ENCODE measurements at places on chromosomes 3 and 15.

- no peak for DNase-seq
Observed at GRCh38 chr15:58585693-58586443, 154.1 kb downstream of the LIPC start.

GRCh38 chr3:189988322-189988721 is 132.4 kb downstream of the P3H2 start:
- no peak for DNase-seq

GRCh38 chr15:78129751-78130287 is 1.4 kb downstream of the CIB2 start:
- no peak for DNase-seq

- no peak for DNase-seq
Observed at GRCh38 chr3:194177141-194177540, 41.2 kb downstream of the HES1 start.

GRCh38 chr15:98795980-98796379 is 147.6 kb downstream of the IGF1R start:
- DNase-seq, result no peak

GRCh38 chr3:171704002-171704401 is 106.3 kb downstream of the PLD1 start:
- DNase-seq, result no peak

DNA sequence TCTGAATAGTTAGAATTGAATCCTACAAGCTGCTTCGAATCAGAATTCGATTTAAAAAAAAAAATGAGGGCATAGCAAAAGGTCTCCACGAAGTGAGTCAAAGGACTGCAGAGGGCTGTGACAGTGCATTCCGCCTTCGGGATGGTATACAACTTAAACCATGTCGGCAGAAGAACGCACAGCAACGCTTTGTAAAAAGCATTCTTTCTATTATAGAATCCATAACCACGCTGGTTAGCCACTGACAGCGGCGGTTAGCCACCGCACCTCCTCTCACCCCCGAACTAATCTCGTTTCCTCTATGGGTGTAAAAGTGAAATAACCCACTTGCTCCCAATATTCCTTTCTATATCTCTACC is 664 bp upstream of the PIK3CA start:
- DNase-seq, result no peak

- DNase-seq, result no peak
Observed at GRCh38 chr3:16171825-16172224, 2.7 kb upstream of the GALNT15 start.

DNA sequence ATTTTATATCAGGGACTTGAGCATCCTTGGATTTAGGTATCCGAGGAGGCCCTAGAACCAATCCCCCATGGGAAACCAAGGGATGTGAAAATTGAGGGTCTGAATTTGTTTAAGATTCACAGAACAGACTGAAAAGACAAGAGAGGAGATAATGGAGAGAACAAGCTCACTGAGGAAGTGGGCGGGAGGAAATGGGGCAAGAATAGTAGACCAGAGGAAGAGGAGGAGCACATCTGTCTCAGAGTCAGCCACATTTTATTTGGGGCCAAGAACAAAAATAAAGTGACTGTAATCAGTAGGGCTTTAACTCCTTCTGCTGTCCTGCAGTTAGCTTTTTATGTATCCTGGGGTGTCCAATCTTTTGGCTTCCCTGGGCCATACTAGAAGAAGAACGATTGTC is 63.8 kb downstream of the BLM start:
- DNase-seq, result no peak

- no peak for DNase-seq
Observed at GRCh38 chr3:359672-360071, 163.1 kb downstream of the CHL1 start.

DNA sequence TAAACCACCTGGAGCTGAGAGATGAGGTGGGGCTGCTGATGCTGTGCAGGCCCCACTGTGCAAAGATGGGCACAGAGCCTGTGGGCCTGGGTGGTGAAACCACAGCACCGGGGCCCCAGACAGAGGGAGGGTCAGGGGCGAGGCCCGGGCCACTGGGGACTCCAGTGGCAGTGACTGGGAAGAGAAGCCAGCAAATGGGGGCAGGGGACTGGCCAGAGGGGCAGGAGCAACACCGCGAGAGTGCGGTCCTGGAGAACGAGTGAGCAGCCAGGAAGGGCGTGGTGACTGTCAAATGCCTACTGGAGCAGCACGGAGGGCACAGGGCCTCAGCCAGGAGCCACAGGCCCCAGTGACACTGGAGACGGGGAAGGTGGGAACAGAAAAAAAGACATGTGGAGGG is 39.8 kb downstream of the HCN4 start:
- no peak for DNase-seq

DNA sequence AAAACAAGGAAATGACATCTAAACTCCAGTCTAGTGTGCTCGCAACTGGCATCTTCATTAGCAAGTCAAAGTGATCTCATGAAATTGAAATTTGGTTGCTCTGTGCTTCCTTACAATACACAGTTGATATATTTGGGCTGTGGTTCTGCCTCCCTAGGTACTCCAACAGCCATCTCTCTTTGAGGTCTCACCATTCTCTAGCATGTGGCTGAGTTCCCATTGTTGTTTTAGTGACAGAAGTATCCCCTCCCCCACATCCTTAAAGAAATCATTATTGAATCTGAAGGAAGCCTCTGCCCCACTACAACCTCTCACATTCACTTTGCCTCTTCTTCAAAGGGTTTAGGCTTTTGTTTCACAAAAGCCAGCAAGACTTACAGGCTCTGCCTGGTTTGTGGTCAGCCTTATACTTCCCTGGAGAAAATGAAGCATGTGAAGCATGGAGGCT is 516.5 kb downstream of the NLGN1 start:
- DNase-seq, result no peak

- no peak for DNase-seq
Observed at GRCh38 chr3:18222686-18223085, 202.5 kb downstream of the SATB1 start.

GRCh38 chr15:62895905-62896316 is 146.6 kb upstream of the TPM1 start:
- no peak for DNase-seq

DNA sequence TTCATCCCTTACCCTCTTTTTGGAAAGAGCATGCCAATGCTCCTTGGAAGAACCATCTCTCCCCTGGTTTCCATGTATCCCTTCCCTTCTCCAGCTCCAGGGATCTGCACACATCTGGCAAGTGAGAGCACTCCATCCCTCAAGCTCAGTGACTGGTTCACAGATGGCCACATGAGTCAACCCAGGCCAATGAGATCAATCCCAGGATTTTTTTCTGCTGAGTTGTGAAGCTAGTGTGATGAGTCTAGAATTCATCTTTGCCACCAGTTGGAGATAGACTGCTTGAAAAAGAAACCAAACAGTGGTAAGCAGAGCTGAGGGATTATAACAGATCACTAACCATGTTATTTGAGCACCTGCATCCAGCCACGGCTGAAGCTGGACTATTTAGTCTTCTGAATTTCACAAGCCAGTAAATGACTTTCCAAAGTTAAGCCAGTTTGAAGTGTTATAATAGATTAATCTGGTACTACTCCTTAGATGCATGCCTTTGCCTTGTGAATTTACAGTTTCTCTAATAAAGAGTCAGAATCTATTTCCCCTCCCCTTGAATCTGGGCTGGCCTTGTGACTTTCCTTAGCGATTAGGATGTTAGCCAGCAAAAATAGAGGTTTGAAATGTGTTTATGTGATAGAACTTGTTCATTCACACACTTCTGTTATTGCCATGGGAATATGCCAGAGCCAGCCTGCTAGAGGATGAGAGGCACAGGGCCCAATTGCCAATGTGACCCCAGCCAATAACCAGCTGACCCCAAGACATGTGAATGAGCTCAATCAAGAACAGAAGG is 159.8 kb downstream of the WNT5A start:
- no peak for DNase-seq

DNA sequence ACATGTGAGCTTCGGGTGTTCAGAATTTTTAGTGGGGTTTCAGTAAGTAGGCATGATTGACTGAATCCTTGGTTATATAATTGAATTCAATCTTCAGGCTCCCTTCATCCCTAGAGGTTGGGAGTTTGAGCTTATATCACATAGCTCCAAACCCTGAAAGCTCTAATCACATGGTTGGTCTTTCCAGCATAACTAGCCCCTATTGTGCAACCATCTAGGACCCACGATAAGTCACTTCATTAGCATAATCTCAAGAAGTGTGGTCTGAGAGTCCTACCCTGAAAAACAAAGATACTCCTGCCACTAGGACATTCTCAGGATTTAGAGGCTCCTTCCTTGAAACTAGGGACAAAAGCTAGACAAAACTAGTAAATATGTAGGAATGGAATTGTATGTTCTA is 348.9 kb upstream of the CBLB start:
- DNase-seq, result no peak

DNA sequence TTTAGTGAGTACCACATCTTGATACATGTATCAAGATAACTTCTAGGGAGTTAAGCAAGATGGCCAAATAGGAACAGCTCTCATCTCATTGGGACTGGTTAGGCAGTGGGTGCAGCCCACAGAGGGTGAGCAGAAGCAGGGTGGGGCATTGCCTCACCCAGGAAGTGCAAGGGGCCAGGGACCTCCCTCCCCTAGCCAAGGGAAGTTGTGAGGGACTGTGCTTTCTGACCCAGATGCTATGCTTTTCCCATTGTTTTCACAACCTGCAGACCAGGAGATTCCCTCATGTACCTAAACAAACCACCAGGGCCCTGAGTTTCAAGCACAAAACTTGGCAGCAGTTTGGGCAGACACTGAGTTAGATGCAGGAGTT is 665.0 kb upstream of the CBLB start:
- DNase-seq, result no peak

DNA sequence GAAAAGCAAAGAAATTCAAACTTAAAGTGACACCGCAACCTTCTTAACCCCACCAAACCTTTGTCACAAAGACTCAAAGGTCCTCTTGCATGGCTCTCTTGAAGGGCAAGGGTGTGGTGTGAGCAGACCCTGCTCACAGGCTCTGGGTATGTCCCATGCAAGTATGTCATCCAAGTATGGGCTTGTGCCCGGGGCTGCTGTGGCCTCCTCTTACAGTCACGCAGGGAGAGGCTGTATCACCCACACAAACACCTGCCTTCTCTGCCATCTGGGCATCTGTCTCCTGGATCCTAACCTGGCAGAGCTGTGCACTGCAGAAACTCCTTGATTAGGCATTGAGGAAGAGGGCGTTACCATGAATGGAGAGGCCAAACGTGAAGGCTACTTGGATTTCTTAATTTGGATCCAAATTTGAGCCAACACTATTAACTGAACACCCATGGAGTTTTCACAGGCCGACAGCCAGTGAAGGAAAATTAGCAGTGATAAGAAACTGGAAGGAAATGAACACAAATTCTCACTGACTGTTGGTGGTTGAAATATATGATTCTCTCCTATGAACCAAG is 146.6 kb downstream of the DUT start:
- DNase-seq, result no peak

DNA sequence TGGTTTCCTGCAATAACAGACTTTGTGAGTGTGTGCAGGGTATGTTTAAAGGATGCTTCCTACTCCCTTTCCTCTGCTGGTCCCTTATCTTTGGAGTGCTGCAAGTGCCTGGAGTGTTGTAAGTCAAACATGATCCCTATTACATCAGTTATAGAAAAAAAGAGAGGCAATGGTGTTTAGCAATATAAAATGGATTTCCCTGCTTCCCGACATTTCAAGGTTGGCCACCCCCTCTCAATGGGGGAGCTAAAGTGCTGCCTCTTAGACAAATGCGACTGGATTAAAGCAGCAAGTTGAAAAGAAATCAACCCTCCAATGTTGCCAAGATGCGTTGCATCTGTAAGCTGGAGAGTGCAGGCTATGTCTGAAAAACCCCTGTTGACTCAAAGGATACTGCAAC is 203.1 kb upstream of the WNT5A start:
- DNase-seq, result no peak

DNA sequence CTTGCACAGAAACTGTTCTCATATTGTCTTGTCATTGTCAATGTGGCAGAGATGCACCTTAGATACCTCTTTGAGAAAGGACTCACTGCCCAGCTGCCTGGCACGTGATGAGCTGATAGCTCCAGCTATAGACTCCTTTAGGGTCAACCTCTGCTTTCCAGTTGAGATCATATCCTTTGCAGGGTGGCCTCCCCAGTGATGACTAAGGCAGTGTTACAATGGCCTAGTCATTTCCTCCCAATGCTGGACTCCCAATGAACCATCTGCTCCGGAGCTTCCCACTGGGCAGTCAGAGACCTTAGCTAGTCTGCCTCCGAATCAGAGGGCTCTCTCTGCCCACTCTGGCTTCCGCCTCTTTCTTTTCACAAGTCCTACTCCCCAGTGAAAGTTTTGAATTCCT is 79.5 kb downstream of the CHRD start:
- no peak for DNase-seq

DNA sequence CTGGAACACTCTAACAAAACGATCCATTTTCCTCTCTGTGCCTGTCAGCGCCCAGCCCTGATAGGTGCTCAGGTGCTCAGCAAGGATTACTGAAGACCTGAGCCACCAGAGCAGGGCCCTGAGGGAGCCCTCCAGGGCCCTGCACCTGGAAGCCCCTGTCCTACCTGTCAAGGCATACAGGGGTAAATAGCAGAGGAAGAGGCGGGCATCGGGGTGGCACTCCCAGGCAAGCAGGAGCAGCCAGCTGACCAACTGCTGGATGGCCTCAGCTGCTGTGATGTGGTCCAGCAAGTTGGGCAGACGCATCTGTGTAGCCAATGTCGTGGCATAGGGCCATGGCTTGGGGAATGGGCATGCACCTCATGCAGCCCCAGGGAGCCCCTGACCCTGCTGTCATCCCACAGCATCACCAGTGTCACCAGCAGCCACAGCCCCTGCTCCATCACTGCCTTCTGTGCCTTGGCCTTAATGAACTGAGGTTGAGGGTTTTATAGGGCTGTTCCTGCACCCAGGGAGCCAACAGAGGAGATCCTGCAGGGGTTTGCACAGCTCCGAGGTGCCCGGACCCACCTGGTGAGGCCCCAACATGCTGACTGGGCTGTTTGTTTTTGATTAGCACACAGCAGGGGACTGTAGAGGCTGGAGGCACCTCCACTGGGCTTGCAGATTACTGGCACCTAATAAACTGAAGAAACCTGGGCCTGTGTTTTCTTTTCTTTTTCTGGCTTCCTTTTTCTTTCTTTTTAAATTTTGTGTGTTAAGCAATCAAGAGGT is 7.9 kb upstream of the WDR6 start:
- DNase-seq, result no peak

DNA sequence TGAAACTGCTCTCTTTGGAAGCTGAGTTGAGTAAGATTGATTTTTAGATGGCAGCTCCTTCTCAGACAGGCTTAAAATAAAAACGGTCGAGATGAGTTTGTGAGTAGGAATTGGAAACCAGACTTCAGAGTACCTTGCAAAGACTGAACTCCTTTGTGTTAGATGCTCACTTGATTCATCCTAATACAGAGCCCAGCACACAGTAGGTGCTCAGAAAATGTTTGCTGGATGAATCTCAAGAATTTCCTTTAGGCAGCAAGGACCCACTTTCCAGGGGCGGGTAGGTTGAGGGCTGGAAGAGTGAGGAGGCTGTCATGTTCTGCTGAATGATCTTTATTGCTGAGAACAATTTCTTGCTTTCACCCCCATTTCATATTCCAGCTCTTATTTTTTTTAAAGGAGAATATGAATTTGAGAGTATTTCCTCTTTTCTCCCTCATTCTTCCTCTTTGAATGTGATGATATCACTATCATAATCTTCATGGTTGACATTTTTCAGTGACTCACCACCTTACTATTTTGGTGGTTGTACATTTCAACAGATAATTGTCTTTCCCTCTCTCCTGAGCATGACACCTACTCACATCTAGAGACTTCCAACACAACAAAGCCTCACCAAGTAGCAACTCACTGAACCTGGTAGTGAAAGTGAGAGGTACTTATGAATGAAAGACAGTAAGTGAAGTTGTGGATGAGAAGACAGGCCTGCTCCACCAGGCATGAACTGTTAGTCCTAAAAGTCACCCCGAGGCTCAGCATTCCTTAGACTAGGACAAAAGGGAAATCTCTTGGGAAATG is 113.3 kb downstream of the PDCD6IP start:
- DNase-seq, result no peak

- DNase-seq, result no peak
Observed at GRCh38 chr3:72318504-72319193, 529.6 kb downstream of the SHQ1 start.
